ENCODE measurements at places on chromosomes 16 and 17. TPM values are rescaled to one million over a fixed set of nuclear protein-coding genes. Genes with fewer than 3 reads are reported as not detected.

GRCh38 chr16:12497526-12497925 is 306.2 kb downstream of the CPPED1 start:
- DNase-seq: no peak

GRCh38 chr17:1765576-1765975 is 3.7 kb downstream of the SERPINF1 start:
- DNase-seq: no peak

- no peak for DNase-seq
These were observed 6.4 kb downstream of the KRT38 start for GRCh38 chr17:41434415-41434814.

DNA sequence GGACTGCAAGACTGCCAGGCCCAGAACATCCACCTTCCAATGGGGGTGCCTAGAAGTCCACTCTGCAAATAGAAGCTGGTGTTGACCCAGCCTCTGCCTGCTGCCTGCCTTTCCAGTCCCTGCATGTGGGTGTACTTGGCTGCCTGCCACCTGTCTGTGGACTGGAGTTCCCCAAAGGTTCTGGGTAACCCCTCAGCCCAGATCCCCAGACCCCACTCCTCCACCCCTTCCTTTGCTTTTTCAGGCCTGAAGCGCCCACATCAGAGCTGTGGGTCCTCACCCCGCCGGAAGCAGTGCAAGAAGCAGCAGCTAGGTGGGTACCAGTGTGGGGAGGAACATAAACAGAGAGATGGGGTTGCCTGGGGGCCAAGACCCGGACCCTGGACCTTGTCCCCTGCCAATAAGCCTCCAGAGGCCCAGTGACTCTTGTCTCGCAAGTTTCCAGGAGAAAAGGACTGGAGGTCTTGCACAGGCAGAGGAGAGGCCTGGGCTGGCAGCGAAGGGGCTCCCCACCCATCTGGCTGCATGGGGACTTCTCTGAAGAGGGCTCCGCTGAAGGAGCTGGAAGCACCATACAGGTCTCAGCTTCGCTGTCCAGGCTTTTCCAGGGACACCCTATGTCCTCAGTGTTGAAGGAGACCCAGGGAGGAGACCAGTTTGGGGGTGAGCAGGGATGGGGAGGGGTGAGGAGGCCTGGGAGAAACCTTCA is 34.3 kb downstream of the NLRC5 start:
- no peak for DNase-seq

GRCh38 chr16:67647681-67648080 is 2.7 kb downstream of the CARMIL2 start:
- no peak for DNase-seq

GRCh38 chr16:19683453-19684236 is 34.4 kb downstream of the KNOP1 start:
- no peak for DNase-seq

DNA sequence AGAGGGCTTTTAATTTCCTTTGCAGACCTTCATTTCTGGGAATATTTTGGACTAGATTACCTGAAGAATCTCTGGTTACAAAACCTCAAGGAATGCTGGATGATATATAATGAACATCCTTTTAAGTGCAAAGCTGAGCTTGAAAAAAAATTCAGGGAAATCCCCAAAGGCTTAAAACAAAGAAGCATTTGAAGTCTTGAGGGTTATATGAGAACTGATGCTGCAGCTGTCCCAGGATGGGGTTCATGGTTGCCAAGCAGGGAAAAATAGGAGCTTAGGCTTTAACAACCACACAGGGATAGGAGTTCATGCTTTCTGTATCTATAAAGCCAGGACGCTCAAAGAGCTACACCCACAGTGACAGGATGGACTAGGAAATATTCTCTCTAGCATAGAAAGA is 150.4 kb upstream of the IRX5 start:
- no peak for DNase-seq

The SMTNL2 gene
- 0.25 TPM for total RNA-seq

The RNF222 gene
- not detected for total RNA-seq
